ENCODE measurements at places on chromosomes 3 and 15.

GRCh38 chr15:82127581-82127980 lies 81.8 kb upstream of the MEX3B start:
- no peak for DNase-seq

GRCh38 chr3:15804553-15805095 lies 6.8 kb upstream of the ANKRD28 start:
- DNase-seq = no peak

DNA sequence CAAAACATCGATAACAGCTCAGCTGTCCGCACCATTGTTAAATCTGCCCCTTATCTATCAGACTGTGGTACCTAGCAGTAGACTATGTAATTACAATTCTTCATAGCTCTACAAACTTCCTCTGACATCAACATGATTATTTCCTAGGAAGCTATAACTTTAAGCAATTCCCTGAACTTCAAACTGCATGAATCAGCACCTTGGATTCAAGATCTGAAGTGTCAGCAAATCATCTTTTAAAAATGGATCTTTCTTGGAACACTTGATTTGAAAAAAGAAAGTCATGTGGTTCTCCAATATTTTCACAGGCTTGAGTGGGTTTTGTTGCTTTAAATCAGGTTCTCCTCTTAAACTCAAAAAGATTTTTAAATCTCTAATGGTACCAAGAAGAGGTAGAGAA lies 680.7 kb upstream of the LMCD1 start:
- DNase-seq = no peak

- no peak for DNase-seq
These were observed 982.3 kb downstream of the ROBO2 start for GRCh38 chr3:78022232-78022631.

DNA sequence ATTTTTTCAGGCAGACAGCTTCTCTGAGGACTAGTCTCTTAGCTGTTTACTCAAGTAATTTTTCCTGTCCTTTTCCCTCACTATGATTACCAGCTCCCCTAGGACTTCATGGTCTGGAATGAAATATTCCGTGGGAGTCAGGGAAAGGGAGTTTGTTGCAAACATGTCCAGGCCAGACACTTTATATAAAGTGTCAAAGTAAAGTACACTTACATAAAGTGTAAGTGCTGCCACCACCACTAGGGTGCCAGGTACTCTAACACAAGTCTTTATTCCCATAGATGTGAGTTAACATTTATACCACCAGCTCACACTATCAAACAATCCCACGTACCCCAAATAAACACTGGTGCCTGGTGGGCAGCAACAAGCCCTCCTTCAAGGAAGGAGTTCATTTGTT lies 179.8 kb downstream of the SNRPN start:
- no peak for DNase-seq

- DNase-seq = no peak
These were observed 14.5 kb downstream of the RBP1 start for GRCh38 chr3:139524841-139525636.

DNA sequence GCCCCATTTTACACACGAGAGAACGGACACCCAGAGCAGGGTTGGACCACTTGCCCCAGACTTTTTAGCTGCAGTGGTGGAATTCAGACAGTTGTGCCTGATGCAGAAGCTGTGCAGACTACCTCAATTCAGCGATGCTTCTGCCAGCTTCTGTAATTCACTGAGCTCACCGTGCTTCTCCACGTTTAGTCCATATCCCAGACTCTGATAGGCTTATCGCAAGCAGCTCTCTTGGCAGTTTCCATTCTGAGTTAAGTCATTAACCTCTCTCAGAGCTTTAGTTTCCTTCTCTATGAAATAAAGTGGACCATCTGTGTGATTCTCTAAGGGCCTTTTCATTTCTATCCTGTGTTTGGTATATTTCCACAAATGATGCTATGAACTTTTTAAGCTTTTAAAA lies 37.1 kb downstream of the ABHD17C start:
- DNase-seq = no peak

- no peak for DNase-seq
These were observed 6.3 kb upstream of the CTSH start for GRCh38 chr15:78950902-78951840.

- DNase-seq = peak; percentile 9
These were observed 708 bp downstream of the SEC22A start for GRCh38 chr3:123202451-123202850.

- DNase-seq = no peak
These were observed 20.4 kb upstream of the LAMP3 start for GRCh38 chr3:183182732-183183610.

DNA sequence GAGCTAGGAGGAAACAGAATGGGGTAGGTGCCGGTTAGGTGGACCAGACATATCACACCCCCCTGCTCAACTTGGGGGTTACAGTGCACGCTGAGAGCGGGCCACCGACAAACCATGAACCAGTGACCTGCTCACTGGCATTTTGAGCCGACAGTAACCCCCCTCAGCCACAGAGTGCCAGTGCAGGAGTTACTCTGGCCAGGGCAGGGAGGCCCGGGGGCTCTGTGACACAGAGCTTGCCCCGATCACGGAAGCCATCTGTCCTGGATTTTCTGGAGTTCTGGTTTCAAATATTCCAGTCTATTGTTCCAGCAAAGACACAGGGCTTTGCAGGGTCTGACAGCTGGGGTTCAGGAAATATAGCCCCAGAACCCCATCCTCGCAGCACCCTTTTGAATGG lies 225.2 kb downstream of the VPS13C start:
- DNase-seq = no peak

DNA sequence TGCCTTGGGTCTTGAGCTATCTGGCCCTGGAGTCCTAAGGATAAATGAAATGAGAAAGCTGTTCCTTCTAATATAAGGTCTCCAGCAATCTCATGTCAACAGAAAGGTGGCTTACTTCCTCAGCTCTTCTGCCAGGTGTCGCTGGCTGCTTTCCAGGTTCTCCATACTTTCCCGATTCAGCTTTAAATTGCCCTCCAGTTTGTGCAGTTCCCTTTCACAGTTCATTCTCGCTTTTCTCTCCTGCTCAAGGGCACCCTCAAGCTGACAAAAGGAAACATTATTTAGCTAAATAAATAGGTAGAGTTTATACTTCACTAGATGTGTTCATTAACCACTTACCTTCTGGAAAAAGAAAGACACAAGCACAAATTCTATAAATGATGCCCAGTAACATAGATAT lies 73.0 kb downstream of the MYH15 start:
- DNase-seq = no peak

GRCh38 chr15:28019594-28020309 lies 79.4 kb downstream of the OCA2 start:
- DNase-seq = no peak

All from EL (cell line).